ENCODE measurements at places on chromosomes 6 and 20.

- no peak for DNase-seq
These were observed 161.0 kb downstream of the ASCC3 start for GRCh38 chr6:100719883-100720682.

- DNase-seq = no peak
These were observed 1074.0 kb upstream of the MAP3K7 start for GRCh38 chr6:91660893-91661292.

DNA sequence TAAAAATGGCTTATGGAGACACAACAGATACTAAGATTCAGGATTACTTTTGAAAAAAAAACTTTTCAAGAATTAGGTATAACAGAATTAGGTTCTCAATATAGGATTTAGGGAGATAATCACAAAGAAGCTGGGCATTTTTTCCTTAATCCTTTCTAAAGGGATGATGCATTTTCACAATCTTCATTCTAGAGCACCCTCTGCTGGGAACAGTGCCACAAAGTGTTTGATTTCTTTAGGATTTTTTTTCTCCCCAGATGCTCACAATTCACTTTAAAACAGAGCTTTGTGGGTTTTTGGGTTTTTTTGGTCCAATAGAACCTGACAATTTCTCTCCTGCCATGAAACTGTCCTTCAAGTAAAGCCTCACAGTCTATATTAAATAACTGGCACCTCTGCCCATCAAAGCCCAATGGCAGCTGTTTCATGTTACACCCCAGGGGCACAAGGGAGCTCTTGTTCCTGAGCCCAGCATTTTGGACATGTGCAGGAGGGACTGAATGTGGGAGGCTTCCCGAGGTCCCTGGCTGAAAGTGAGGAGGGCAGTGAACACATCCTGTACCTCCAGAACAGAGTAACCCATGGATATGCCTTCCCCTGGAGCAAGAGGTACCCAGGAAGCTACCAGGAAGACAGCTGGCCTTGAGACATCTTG lies 39.7 kb downstream of the PREP start:
- no peak for DNase-seq

GRCh38 chr6:100103931-100104330 lies 109.9 kb upstream of the MCHR2 start:
- DNase-seq = no peak

DNA sequence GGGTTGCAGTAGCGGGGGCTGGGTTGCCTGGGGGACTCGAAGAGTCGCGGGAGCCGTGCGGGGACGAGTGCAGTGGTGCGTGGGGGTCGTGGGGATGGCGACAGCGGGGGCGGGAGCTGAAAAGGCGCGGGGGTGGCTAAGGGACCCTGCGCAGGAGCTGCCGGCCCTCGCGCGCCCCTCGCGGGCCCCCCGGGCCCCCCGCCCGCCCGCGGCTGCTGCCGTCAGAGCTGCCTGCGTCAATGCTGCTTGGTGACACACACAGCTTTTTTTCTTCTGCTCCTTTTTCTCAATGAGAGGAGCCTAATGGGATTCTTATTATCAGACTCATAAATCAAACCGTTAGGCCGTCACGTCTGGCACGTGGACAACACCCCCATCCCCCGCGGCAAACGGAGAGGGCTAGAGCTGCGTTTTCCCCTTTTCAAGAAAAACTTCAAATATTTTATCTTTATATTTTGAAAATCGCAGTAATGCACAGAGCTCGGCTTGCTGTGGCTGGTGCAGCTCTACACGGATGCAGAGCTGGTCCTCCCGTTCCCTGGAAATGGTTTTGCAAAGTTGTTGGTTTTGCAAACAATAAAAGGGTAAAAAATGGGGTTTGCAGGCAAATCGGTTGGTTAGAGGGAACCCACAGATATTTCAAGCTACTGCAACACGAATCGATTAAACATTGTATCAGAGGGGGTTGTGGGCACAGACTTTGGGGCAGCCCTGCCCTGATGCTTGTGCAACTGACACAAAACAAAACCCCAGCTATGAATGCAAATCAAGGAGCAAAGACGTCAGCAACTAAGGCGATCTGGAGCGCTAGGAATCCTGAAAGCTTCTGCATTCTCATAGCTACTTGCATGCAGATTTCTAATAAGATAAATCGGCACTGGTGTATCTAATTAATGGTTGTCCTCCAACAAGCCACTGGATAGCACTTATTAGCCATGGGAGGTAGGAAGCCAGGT lies 161.4 kb downstream of the TBXT start:
- no peak for DNase-seq

DNA sequence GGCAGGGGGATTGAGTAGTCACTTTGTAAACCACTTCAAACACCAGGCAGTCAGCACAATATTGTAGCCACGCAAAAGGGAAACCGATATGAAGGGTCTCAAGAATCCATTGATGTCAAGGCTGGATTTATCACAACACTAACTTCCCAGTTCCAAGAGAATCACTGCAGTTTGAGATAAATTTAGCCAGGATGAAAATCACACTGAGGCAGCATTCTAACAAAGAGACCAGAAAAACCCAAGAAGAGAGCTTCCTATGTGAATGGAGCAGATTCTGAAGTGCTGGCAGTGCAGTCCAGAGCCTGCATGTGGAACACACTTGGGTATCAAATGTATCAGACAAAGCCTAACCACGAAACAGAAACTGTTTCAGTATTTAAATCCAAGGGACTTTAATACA lies 84.6 kb downstream of the KIF16B start:
- DNase-seq = no peak

DNA sequence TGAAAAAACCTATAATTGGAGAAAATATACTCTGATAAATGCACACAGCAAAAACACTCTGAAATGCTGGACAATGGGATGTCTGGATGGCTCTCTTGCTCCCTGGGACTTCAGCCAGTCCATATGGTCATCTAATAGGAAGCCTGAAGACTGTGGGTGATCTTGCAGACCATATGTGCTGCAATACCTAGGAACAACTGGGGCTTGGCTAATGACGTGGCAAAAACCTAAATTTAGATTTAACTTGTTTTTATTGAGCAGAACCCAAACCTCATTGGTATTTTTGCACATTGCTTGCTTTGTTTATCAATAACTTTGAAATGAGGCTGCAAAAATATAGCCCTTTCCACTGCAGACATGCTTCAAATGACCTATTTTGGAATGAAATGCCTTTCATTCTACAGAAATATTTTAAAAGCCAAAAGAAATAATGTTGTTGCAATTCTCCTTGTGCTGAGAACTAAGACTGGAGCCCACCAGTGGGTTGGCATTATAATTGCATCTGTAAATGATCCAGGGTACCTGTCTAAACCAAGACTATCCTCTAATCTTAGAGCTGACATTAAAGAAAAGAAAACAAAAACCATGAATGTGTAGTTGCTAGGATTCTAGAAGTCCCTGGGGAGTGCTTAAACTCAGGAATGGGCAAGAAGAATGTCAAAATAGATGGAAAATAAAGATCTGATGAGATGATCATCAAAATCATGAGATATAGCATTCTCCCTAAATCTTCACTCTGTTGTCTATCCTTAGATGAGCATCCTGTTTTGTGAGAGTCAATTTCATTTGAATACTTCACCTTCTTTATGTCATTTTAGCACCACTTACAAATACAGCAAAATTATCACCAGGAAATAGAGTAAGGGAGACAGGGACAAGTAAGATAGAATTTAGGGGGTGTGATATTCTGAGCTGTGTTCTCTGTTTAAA lies 152.1 kb upstream of the RIMS1 start:
- no peak for DNase-seq

GRCh38 chr6:32589596-32590449 lies at the start of gene HLA-DRB1:
HLA-DRB1 (minus strand) TSS chr6:32589848; CDS start chr6:32589742, 106 bp downstream.
- no peak for DNase-seq

DNA sequence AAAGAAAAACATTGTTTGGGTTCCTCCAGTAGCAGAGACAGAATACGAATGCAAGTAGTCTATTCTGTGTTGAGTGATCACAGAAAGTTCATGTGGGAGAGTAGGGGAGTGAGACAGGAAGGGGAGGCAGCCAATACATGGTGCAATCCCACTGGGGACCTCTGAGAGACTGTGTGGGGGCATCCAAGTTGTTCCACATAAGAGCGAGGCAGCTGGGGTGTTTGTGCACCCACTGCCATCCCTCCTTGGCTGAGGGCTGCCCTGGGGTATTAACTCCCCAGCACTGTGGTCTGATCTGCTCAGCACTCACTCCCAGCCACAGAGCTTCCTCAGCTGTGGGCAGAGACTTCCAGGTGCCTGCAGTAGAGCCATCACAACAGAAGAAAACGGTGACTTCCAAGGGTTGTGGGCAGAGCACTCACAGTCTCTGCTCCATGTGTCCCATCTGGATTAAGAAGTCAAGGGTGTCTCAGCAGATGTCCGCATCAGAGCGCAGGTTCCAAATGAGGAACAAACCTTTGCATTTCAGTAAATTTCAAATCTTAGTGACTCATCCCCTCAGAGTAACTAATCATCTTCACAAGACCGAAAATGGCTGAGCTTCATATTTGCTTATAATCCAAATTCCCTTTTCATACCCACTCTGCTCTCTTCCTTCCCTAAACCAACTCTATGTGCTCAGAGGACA lies 101.9 kb upstream of the NAA20 start:
- DNase-seq = no peak

DNA sequence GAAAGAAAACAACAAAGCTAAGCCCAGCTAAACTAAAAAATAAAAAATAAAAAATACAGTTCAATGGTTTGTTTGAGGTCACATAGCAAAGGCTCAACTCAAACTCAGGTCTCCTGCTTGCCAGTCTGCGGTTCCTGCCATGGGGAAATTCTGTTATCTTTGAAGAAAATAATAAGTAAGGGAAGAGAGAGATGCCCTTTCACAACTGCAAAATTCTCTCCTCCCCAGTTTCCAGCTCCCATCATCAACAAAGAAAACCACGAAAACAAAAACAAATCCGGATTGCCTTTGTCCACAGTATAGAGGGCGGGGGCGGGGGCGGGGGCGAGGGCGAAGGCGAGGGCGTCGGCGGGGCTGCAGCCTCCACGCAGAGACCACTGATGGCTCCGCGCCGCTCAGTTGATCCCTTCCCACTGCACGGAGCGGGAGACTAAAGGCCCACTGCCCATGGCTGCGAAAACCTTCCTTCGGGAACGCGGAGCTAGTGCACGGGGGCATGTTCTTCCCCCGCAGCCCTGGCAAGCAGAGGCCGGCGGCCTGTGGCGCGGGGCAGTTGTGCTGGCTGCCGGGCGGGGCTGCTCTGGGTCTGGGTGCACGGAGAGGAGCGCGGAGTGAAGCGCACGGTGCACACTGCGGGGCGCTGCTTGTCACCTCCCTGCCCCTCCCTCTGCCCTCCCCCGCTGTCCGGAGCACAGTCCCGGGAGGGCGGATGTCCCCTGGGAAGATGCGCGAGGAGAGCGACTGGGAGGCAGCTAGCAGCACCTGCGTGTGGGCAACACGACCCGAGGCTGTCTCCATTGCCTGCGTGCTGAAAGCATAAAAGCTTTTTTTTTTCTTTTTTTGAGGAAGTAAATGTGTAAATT lies 54.1 kb upstream of the TPD52L1 start:
- no peak for DNase-seq

GRCh38 chr20:36079486-36079885 lies 75.1 kb upstream of the EPB41L1 start:
- DNase-seq = no peak

DNA sequence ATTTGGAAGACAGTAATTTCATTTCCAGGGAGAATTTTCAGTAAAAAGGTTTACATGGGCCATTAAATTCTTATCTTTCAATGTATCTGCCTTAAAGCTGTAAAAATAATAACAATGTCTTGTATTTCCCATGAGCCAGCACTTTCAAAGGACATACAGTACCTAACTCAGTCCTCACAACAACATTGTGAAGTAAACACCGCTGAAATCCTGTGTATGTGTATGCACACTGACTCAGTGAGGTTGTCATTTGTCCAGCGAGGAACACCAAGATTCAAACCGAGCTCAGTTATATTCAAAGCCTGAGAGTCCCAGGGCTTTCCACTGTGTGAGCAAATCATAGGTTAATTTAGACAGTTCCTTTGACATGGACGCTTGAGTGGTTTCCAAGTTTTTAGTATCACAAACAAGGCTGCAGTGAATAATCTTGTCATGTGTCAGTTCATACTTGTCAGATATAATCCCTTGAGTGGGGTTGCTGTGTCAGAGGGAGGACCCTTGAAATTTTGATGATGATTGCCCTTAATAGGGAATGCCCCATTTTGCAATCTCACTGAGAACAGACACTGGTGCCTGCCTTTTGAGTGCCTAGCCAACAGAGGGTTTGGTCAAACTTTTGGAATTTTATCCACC lies 50.0 kb upstream of the SLC22A23 start:
- no peak for DNase-seq

GRCh38 chr6:105780146-105780860 lies 305.8 kb upstream of the PRDM1 start:
- DNase-seq = no peak

DNA sequence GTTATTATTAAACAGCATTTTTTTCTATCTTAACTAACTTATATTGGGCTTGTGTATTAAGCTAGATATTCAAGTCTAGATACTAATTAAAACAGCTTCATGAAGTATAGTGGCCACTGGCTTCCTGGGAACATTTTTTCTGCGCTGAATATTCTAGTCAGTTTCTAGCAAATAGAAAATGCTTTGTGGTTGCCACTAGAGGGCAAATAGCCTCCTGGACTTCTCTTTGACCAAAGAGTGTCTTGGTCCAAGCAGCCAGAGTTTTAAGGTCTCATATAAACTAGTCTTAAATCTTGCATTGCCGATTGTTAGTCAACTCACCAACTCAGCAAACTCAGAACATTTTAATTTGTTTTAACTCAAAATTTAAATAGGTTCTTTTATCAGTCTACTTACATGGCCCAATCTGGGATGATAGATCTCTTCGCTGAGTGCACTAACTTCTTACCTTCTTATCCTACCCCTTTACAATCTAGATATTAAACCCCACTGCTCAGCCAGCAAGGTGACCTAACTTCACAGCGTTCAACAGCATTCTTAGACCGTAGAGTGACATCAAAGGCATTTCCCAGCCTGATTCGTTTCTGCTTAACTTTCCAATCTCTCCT lies 24.6 kb upstream of the ID4 start:
- no peak for DNase-seq

DNA sequence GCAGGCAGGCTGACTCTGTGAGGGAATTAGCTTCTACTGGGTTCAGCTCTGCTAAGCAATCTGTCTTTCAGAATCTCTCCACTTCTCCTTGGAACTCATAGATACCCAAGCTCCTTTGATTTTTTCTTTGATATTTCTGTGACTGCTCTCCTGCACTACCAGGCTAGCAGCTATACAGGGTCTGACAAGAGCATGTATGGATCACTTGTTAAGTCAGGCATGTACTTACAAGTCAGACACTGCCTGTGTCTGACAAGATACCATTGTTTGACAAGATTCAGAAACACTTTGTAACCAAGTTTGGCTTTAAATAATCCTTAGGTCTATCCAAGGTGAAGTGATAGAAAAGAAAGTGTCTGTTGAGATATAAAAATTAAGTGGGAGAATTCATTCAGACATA lies 79.5 kb downstream of the SESN1 start:
- no peak for DNase-seq

- DNase-seq = no peak
These were observed 33.7 kb upstream of the MYLIP start for GRCh38 chr6:16095180-16095579.

DNA sequence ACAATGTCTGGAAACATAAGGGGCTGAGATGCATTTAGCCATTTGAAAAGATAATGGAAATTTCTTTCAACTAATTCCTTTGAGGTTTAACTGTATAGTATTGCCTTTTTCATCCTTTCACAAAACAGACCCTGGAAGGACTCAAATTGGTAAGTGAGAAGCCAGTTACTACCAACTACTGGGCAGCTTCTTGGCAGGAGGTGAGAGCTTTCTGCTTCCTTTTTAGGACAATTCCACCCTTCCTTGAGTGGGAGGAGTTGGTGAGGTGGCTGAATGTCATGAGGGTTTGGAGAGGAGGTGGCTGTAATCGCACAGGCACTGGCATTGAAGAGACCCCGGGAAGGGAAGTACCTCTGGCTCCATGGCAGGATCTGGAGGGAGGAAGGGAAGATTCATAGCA lies 341.1 kb downstream of the NRN1 start:
- DNase-seq = no peak

GRCh38 chr6:14291331-14291730 lies 173.8 kb downstream of the CD83 start:
- no peak for DNase-seq
